ENCODE measurements at places on chromosomes 7 and 10.

DNA sequence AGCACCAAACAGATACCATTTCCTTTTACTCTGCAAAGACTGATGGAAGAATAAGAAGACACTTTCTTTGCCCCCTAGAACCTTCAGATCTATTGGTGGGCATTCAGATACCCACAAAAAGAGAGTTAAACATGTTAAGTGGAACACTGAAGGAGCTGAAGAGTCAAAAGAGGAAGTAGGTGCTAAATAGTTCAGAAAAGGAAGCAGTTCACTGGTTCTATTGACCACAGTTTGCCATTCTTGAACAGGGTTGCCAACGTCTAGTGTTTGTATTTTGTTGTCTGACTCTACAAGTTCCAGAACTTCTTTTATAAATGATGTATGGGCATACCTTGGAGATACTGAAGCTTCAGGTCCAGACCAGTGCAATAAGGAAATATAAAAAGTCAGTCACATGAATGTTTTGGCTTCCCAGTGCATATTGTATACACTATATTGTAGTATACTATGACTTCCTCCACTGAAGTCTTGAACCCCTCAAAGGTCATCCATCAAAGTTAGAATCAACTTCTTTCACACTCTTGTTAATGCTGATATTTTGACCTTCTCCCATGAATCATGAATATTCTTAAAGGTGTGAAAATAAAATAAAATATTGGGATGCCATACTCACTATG is 47.5 kb upstream of the AGR3 start:
- no peak for DNase-seq

DNA sequence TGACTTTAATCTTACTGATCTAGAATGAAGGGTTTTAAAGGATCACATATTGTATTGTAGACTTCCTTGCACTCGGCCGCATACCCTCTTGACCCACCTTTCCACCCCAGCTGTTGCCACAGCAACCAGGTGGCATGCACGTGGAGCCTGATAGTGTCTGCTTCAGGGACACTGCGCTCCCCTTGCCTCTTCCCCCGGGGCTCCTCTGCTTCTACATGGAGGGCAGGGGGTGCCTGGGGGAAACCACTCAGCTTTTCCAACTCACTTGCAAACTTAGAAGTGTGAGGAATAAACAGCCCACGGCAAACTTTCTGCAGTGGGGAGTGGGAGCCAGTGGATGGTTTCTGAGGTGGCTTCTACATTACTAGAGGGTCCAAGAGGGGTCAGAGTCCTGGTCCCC is 458.6 kb downstream of the PLXNA4 start:
- DNase-seq, result no peak

- DNase-seq, result no peak
Observed at GRCh38 chr7:2825559-2826227, 18.4 kb downstream of the GNA12 start.

DNA sequence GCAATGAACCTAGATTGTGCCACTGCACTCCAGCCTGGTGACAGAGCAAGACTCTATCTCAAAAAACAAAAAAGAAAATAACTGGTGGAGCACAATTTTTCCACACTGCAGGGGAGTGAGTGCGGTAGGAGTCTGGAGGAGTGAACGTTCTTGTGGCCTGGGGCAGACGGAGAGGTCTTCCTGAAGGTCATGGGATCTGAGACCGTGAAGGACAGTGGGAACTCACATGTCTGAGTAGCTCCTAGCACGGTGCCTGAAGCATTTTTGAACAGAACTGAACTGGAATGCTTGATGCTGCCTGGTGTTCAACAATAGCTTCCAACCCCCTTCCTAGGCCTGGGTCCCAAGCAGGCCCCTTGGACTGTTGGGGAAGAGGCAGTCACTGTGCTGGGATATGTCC is 84.3 kb upstream of the PODXL start:
- DNase-seq, result no peak

DNA sequence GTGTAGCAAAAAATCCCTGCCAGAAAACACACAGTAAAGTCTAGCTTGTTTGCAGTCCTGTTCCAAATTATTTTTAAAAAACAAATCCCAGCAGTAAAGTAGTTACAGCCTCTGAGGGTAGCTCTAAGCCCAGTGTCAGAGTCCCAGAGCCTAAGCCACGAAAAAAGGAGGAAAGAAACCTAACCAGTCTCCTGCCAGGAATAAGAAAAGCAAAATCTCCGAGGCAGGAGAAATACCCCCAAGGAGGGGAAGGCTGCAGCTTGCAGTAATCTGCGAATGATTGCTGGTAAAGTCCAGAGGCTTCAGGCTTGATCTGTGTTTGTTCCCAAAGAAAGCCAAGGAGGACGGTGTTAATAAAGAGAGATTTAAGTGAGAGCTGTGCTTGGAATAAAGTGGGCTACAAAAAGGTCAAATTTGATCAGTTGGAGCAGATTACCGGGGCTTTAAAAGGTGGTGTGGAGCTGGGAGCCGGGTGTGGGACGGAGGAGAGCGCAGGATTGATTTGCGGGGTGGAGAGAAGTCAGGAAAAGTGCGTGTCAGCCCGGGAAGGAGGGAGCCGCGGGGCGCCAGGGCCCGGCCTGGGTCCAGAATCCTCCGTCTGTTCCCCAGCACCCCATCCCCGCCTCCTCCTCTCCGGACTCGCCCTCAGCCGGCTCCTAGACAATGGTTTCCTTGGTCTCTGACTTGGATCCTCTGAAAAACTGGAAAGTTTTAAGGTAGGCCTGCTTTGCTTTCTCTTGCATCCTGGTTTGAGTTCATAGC is 219.4 kb upstream of the CELF2 start:
- no peak for DNase-seq

- DNase-seq, result no peak
Observed at GRCh38 chr7:80659120-80660055, 20.9 kb downstream of the CD36 start.

GRCh38 chr10:5400468-5401240 is 4.0 kb downstream of the TUBAL3 start:
- no peak for DNase-seq

DNA sequence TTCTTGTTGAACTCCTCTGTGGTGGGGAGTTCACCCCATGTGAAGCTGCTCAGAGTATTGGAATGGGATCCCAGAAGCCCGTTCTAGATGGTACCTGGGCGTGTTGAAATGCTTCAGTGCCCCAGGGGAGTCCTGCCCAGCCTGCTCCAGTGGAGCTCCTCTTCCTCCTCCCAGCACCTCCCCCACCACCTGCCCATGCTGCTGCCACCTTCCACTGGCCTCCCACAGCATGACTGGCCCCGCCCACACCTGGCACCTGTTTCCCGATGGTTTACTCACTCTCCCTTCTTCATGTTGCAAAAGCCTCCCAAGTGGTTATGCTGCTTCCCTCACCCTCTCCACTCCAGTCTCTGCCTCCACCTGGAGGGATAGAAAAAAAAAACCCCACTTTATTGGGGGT is 32.2 kb upstream of the PCBD1 start:
- DNase-seq, result no peak

- no peak for DNase-seq
Observed at GRCh38 chr10:43961523-43962345, 313.1 kb upstream of the ZNF32 start.

DNA sequence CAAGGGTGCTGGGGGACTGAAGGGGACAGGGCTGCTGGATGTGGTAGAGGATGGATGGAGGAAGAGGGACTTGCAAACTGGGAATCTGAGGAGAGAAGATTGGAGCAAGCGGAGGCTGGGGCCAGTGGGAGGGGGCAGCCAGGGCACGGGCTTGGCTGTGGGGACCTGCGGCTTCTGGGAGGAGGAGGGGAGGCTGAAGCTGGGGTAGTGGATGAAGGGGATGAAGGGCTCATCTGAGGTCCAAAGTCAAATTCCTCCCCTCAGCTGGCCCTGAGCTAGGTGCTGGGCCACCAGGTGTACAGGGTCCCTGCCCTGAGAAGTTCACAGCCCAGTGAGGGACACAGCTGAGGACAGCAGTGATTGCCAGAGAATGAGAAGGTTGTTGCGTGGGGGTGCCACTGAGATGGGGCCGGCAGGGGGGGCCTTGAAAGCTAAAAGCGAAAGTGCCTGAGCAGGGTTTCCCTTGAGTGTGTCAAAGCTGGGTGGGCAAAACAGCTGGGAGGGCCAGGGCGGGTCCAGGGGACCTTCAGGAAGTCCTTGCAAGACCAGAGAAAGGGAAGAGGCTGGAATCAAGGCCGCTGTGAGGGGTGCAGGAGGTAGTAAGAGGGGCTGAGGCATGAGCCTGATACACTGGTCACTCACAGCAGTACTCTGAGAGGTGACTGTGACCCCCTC is 75.2 kb downstream of the MYL10 start:
- no peak for DNase-seq

DNA sequence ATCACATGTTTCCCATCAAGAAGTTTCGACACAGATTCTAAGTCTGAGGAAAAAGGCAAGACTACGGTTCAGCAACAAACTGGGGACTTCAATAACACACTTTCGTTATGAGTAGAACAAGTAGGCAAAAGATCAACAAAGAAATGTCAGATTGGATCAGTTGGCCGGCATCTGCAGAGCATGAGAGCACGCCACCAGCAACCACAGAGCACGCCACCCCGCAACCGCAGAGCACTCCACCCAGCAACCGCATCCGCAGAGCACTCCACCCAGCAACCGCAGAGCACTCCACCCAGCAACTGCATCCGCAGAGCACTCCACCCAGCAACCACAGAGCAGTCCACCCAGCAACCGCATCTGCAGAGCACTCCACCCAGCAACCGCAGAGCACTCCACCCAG is 89.7 kb upstream of the FAM20C start:
- DNase-seq, result no peak

DNA sequence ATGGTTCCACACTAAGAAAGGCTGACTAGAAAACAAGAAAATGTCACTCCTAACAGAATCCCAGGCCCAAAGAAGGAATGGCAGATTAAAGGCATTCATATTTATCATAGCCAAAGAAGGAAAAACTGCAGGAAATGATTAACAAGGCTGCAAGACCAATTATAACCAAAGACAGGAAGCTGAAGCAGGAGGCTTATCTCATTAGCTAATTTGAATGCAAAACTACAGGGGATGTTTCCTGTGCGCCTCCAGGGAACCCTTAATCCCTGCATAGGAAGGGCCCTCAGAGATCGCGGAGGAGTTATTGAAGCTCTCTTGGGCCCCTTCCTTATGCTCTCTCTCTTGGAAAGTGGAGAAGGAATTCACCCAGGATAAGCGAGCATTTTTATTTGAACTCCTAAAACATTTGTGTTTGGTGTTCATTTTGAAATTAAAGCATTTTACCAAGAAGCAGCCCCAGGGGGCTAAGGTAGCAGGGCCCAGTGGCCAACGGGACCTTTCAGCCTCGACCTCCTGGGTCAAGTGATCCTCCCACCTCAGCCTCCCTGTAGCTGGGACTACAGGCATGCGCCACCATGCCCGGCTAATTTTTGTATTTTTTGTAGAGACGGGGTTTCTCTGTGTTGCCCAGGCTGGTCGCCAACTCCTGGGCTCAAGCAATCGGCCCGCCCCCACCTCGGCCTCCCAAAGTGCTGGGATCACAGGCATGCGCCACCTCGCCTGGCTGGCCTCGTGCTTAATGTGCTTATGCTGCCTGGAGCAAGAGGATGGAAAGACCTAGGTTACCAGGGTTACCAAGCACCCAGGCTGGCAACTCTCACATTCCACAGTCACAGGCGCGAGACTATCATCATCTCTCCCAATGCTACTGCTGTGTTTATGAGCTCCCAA is 24.1 kb upstream of the PROSER2 start:
- no peak for DNase-seq

DNA sequence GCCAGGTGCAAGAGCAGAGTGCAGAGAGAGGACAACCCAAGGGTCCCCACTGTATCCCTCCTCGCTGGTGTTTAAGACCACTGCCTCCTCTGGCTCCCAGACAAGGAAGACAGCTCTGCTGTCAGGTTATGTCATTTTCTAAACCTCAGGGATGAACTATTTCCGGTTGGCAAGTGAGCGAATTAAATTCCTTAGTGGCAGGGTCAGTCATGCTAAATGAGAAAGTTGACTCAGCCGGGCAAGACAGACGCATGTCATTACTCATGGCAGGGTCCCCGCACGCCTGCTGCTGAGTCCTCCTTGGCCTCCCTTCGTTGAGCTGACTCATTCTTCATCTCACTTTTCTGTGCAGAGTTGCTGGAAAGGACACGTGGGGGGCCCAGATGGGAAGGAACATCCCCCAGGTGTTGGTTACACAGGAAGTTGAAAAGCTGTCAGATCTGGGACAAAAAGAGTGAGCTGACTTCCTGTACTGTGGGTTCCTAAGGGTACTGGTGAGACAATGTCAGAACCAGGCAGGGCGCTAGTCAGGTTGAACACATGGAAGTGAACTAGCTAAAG is 47.1 kb upstream of the UCN3 start:
- peak; percentile 45 for DNase-seq

DNA sequence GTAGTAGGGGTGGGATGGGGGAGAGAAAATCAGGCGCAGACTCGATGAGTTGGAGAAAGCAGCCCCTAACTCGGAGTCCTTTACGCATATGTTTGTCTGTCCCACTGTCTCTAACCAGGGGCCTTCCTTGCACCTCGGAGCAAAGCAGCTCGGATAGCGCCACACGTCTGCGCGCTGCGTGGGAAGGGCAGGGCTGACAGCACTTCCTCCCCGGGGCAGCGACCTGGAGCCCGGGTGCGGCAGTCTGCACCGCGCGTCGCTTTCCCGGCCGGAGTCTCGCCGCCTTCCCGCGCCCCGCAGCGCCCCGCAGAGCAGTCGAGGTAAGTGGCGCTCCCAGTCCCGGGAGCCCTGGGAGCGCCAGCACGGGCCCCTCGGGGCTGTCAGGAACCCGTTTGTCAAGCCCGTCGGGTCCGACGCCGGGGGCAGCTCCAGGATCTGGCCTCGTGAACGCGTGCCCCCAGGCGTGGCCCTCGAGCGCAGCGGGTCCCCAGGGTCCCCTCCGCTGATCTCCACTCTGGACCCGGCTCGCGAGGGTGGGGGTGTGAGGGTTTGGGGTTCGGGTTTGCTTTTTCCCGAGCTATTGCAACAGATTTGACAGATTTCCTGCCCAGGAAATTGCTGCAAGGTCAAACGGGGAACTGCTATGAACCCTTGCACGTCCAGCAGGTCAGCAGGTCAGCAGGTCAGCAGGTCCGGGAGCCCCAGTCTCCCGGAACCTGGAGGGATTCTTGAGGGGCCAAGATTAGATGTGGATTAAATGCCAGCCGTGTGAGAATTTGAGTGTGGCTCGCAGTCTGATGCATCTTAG is 597 bp downstream of the APBB1IP start:
- DNase-seq, result peak; percentile 41

DNA sequence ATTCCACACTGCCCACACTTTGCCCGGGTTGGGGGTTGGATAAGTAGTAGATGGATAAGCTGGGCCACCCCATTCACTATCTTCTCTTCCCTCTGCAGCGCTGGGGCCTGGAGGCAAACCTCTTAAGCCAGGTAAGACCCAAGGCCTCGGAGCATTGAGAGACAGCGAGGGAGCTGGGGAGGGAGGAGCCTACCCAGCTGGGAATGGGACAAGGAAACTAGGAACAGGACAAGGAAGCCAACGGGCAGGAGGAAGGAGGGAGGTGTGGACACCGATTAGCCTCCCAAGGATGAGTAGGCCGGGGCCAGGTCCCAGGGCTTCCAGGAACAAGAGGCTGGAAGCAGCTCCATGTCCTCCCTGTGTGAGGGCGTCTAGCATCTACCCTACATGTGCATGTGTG is 9.6 kb downstream of the ELN start:
- no peak for DNase-seq

Data from activated CD8-positive, alpha-beta memory T cell treated with anti-CD3 and anti-CD28 coated beads for 48 hours (primary cell).